Mesothelial cell of epicardium (in vitro differentiated cells): ENCODE measurements at places on chromosomes 1 and 21. TPM values are rescaled to one million over a fixed set of nuclear protein-coding genes. Genes with fewer than 3 reads are reported as not detected.
A peak's percentile ranks its signal among the peaks of the same experiment; 100 is the strongest.

GRCh38 chr1:151815716-151816327 lies 10.6 kb upstream of the LINGO4 start:
- DNase-seq, result no peak

PSMB4 gene
- total RNA-seq, result 202 to 207 TPM (median 202 TPM) in 3 replicates

- no peak for DNase-seq
Observed at GRCh38 chr1:164780111-164780812, 221.3 kb downstream of the PBX1 start.

FCER1G gene
- total RNA-seq, result 0.40 to 1.8 TPM (median 1.3 TPM) in 3 replicates

ARMH1 gene
- total RNA-seq, result 14.9 to 19.1 TPM (median 17.9 TPM) in 3 replicates

- DNase-seq, result no peak
Observed at GRCh38 chr1:200437088-200437487, 27.3 kb upstream of the ZNF281 start.

DNA sequence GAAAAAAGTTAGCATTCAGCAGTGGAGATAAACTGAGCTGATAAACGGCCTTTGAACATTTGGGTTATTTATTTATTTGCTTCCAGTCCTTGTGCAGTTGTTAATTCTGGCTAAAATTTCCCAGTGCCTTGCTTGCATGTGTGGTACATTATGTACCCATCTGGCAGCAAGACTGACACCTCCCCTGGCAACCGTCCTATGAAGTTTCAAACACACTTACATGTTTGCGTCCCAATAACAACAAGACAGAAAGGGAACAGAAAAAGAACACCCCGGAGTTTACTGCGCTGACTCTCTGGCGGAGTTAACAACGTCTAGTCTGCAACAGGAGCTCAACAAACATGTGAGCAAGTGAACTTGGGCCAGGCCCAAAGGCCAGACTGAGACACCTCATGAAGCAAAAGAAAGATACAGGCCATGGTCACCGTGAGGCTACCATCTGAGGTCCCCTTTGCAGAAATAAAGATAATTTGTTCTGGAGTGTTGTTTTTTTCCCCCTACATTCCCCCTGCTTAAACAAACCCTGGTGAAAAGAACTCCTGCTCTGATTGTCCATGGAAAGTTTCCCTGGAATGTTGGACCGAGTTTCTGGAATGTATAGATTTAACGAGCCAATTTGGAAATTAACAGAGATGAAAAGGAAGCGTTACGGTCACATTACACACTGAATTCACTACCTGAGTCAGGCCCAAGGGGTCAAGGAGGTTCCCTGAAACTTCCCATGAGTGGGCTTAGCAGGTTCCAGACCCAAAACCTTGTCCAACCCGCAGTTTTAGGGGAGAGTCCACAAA lies 33.4 kb downstream of the TRABD2B start:
- DNase-seq, result no peak

- DNase-seq, result no peak
Observed at GRCh38 chr1:156470473-156470872, 30.1 kb downstream of the MEF2D start.

GRCh38 chr1:57820356-57821095 lies 396.7 kb upstream of the DAB1 start:
- DNase-seq, result no peak

KPRP gene
- not detected in 3 replicates for total RNA-seq

GRCh38 chr1:51230501-51231078 lies 5.5 kb upstream of the RNF11 start:
- DNase-seq, result no peak

- no peak for DNase-seq
Observed at GRCh38 chr1:88029142-88029541, 654.9 kb upstream of the PKN2 start.

- DNase-seq, result peak; percentile 27
Observed at GRCh38 chr21:25881524-25882376, 147.0 kb downstream of the GABPA start.

GRCh38 chr21:46041183-46041582 lies 56.7 kb upstream of the COL6A2 start:
- no peak for DNase-seq

DNA sequence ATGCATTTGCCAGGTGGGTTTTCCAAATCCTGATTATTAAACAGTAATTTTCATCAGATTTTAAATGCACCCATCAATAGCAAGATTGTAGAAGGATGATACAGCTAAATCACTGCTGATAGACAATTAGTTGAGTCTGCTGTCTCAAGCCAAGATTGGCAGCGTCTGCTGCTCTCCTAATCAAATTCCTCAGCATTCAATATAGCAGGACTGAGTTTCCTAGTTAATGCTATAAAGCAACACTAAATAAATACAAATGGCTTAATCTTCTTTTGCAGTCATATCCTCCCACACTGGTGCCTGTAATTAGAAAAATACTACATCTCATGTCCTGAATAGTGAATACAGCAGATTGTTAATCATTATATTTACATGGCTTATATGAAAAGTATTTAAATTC lies 1028.8 kb downstream of the ADGRL2 start:
- no peak for DNase-seq

DNA sequence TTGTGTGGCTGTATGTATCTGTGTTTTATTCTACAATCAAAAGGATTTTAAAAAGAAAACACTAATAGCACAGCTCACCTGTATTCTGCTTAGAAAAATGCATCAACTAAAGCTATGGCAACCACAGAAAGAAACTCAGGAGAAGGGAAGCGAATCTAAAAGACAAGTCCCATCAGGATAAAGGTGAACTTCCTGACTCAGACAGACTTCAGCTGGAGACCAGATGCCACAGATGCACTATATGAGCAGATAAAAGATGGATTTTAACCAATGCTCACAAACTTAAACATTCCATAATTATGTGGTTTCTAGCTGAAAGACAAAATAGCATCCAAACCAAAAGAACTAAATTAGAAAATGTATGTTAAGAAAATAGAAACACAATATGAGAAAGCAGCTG lies 231.0 kb downstream of the RERE start:
- DNase-seq, result no peak

- DNase-seq, result no peak
Observed at GRCh38 chr1:17575797-17576518, 36.5 kb downstream of the ARHGEF10L start.

- no peak for DNase-seq
Observed at GRCh38 chr1:171637928-171638576, 14.4 kb downstream of the MYOC start.

RBP7 gene
- 1.3 to 2.3 TPM (median 2.2 TPM) in 3 replicates for total RNA-seq

OR2T29 gene
- total RNA-seq, result not detected in 3 replicates

SRRM1 gene
- 206 to 219 TPM (median 219 TPM) in 3 replicates for total RNA-seq

DNA sequence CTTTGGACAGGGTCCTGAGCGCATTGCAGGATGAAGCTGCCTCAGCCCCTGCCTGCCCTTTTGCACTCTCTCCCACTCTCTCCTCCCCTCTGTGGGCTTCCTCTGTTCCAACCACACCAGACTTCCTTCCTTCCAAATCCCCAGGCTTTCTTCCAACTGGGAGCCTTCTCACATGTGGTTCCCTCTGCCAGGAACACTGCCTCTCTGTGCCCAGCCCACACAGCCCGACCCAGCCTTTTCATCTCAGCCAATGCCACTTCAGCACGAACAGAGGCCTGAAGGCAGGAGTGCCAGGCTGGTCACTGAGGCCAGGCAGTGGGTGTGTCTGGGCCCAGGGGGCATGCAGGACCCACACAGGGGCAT lies 5.9 kb downstream of the SELENON start:
- no peak for DNase-seq

DNA sequence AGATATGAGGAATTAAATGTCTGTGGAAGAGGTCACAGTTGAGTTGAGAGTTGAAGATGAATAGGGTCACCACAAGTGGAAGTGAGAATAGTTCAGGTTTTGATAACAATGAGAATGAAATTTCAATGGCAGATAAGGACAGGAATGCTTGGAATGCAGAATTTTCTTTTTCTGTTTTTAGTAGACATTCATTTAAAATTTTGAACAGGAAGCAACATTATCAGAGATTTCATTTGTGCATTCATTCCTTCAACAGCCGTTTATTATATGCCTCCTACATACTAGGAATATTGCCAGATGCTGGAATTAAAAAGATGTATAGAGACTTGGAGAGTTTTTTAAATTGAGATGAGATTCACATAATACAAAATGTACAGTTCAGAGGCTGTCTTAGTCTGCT lies 126.8 kb downstream of the ITSN1 start:
- DNase-seq, result no peak

BEND5 gene
- 11.3 to 14.8 TPM (median 13.7 TPM) in 3 replicates for total RNA-seq

CNIH3 gene
- 7.3 to 9.2 TPM (median 8.3 TPM) in 3 replicates for total RNA-seq

DNA sequence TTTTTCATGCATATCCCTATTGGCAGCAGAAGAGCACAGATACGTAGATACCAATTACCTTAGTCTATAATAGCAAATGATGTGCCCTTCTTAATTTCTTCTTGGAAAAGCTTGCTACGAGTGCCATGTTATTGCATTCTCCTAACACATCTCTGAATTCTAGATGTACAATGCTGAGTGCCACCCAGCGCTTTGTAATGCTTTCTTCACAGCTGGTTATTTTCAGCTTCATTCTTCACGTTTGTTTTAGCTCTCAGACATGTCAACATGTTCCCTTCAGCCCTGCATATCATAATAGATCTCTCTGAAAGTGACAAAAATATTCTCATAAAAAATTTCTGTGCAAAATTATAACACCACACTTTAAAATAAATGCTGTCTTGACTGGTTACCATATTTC lies 981.2 kb downstream of the TTLL7 start:
- no peak for DNase-seq

DNA sequence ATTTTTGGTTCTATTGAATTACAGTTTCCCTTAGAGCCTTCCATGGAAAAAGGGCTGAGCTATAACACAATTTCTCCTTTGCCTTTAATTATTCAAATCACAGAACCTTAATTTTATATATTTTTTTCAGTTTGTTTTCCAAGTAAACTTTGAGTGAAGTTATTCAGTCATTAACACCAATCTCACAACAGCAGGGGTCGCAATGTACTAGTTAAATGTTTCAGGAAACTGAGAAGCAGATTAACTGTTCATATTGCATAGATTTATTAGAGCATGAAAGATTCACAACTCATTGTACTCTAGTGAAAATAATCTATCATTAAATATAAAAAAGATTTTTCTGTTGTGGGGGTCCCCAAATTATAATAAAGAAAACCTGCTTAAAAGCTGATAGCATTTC lies 64.1 kb downstream of the KIFAP3 start:
- DNase-seq, result no peak

DNA sequence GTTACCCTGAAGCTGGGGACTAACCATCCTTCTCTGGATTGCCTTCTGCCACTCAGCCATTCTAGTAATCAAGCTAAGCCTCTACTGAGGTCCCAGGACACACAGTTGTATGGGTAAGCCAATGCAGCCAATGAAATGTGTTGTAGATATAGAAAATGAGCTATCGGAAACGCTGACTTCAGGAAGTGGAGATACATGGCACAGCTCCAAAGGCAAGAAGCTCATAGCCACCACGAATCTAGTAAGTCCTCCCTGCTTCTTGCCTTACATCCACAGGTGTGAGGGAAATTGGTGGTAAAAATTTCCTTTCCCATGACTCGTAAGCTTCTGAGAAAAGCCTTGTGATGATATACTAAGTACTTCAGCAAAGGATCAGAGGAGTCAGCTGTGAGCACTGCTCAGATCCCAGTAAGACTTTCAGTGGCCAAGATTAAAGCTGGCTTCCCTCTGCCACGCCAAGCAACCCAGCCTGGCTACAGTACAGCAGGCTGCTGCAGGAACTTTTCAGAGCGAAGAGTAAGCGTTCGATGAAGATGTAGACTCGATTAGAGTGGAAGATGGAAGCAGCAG lies 117.7 kb downstream of the SIM2 start:
- DNase-seq, result no peak

DNA sequence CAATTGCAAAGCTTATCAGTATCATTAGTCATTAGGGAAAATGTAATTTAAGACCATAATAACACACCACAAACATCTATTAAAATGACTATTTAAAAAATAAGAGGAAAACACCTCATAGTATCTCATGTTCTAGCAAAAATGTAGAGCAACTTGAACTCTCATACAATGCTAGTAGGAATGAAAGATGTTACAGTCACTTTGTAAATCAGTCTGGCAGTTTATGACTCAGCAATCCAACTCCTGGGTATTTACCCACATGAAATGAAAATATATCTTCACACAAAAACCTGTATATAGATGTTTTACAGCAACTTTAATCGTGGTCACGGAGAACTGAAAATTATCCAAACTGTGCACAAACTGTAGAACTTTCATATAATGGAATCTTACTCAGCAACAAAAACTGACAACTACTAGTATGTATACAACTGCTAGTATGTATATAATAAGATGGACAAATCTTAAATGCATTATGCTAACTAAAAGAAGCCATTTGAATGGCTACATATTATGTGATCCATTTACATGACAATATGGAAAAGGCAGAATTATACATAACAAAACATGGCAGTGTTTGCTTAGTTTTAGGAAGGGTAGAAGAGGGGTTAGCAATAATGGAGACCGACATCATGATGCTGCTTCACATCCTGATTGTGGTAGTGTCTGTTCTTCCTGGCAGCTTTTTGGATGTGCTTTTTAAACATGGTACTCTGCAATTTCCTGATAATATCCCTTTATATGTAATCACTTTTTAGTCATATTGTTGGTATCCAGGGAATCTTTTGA lies 267.0 kb downstream of the KCTD3 start:
- DNase-seq, result no peak

ASCL5 gene
- not detected in 3 replicates for total RNA-seq

- DNase-seq, result peak; percentile 71
Observed at GRCh38 chr1:41381692-41382479, 20.7 kb downstream of the FOXO6 start.

HSF2BP gene
- total RNA-seq, result 3.8 to 5.1 TPM (median 5.0 TPM) in 3 replicates

ITGB2 gene
- total RNA-seq, result 0.61 to 1.4 TPM (median 0.74 TPM) in 3 replicates

DNA sequence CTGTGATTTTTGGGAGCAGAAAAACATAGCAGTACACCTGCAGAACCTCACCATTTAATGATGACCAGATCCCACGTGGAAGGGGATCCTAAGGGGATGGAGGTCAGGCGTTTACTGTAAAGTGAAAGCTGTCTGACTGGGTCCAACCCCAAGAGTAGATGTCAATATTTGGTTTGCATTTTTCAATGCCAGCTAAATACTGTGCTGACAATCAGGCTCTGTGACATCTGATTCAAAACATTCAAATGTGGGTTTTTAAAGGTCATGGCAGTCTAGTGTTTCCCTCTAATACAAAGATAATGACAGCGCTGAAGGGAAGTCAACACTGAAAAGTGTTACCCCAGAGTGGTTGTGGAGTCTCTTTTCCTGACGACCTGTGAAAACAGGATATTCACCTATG lies 68.1 kb downstream of the SPAG17 start:
- no peak for DNase-seq

- no peak for DNase-seq
Observed at GRCh38 chr21:23960769-23961168, 1646.5 kb downstream of the MRPL39 start.

DNA sequence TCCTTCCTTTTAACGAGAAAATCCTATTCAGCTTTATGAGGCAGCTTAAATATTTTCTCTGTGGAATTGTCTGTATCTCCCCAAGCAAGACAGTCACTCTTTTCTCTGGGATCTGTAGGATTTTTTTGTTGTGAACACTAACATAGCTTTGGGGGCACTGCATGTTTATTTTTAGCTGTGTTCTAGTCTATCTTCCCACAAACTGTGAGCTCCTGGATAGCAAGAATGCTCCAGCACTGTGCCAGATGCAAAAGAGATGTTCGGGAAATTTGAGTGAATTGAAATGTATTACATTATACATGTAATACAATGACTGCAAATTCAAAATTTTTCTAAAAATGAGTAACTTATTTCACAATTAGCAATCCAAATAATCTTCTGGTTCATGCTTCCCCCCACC lies 282.2 kb downstream of the PLPP3 start:
- DNase-seq, result no peak
